ENCODE measurements at places on chromosomes 3 and 15. TPM values are rescaled to one million over a fixed set of nuclear protein-coding genes. Genes with fewer than 3 reads are reported as not detected.

GRCh38 chr3:157573281-157573680 lies 70.1 kb upstream of the VEPH1 start:
- no peak for DNase-seq

- DNase-seq, result peak; percentile 44
Measured at GRCh38 chr3:87287011-87287410, 10.6 kb upstream of the POU1F1 start.

- DNase-seq, result no peak
Measured at GRCh38 chr3:89859757-89860156, 752.3 kb downstream of the EPHA3 start.

DNA sequence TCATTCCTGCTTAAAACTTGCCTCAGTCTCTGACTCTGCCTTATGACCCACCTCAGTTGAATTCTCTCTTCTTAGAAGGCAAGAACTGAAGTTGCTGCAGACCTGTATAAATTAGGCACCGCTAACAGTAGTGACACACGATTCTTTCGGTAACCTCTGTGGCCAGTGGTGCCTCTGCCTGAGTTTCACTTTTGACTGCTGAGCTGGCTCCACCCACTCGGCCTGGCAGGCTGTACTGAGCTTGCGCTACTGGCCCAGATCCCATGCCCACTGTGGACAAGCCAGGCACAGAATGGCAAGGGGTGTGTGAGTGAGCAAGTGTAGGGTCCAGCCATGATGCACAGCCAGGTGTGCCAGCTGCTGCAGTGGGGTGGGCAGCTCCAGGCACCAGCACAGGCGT lies 19.1 kb upstream of the EIF1B start:
- peak; percentile 19 for DNase-seq

- peak; percentile 69 for DNase-seq
Measured at GRCh38 chr3:124221422-124221821, 229.5 kb upstream of the ROPN1 start.

DNA sequence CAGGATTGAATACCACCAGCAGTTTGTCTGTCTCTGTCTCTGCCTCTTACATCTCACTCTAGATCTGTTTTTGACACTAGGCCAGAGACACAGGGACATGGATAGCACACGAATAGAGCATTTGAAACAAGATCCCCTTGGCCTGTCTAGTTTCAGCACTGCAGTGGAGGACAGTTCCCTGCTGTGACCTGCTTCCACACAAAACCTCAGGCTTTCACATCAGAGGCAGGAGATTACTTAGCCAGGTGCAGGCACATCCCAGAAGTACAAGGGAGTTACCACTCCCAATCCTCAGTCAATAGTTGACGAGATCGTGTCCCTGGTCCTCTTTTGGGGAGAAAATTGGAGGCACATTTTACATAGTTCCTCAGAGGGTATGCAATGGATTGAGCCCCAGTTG lies 34.0 kb upstream of the CCK start:
- peak; percentile 19 for DNase-seq

The FAM43A gene
- 69.2 TPM for total RNA-seq

The ADPRH gene
- 2.5 TPM for total RNA-seq

The LARP6 gene
- total RNA-seq, result 42.2 TPM
